ENCODE measurements at places on chromosomes 3 and 15. TPM values are rescaled to one million over a fixed set of nuclear protein-coding genes. Genes with fewer than 3 reads are reported as not detected.

GRCh38 chr3:157471064-157471463 is 32.2 kb downstream of the VEPH1 start:
- DNase-seq, result no peak

DNA sequence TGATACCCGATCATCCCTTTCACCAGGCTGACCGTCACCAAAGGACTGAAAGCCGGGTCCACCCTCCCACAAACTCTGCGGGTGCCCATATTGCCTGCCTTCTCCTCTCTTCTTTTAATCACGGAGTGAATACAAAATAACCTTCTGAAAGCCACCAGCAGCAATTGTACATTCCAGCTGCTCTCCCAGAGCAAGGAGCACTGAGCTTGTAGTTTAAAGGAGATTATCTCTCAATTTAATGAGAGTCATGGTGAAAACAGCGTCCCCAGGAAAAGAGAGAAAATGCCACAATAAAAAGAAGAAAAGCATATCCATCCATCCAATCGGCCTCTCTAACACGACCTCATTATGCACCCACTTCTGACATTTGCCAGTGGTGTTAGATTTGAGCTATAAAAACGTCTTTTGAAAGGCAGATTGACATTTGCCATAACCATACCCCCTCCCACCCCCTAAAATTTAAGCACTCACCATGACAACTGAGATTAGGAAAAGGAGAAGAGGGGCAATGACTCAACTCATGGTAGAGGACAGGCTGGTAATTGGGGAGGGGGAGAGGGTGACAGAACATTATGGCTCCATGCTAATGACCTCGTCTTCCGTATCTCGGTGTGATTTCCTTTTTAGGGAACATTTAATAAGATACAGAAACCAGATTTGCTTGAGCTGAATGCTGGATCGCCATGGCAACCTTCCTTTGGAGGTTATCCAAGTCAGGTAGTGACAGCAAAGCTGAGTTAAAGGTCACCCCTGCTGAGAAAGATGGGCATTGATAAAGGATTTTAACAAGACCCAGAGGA is 106.2 kb downstream of the ST8SIA2 start:
- no peak for DNase-seq

DNA sequence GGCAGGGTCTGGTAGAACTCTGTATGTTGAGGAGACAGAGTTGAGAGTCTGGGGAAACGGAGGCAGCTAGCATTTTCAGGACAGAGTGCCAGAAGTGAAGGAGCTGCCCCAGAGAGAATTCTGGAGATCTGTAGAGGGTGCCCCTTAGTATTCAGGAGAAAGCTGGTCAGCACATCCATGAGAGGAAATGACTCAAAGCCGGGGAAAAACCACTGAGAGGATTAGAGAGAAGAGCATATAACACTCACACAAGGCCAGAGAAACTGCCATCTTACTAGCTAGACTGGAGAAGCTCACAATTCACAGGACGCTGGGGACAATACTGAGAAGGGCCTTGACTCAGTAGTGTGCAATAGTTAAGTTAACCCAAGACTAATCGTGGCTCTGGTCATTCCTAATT is 75.7 kb upstream of the DPPA4 start:
- no peak for DNase-seq

DNA sequence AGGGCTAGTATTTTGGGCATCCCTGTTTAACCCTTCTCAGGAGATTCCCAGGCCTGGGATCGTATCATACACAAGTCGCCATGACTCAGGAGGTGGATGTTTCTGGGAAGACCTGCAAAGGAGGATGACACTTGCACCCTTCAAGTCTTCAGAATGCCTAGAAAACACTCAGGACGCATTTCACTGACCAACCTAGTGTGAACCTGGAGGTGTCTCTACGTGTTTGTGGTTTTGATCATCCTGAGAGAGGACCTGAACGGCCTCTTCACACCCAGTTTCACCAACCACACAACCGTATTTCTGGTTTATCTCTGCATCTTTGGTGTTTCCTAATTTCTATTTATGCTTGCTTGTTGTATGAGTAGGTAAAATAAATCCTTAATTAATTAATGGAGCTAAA is 2.8 kb upstream of the CLDND1 start:
- no peak for DNase-seq

DNA sequence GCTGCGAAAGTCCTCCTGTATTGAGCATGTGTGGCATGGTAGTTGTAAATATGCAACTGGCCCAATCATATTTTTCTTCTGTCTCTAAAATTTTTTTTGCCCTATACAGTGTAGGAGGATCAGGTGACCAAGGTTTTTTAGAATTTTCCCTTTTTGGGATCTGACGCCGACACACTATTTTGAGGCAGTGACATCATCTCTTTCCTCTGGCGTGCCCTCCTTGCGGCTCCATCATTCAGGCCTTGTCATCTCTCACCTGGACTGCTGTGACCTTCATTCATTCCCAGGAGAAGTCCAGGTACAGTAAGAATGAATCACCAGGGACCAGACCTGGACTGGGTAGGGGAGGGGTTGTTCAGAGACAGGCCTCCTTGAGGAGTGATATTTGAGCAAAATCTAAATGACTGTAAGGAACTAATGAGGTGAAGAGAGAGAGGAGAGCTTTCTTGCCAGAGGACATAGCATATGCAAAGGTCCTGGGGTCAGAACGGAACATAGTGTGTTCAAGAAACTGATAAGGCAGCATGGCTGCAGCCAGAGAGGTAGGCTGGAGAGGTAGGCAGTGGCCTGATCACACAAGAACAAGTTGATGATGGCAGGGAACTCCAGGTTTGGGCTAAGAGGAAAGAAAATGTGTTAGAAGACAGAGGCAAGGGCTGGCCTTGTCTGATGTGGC is 38.7 kb downstream of the ARNT2 start:
- DNase-seq, result no peak

- no peak for DNase-seq
These were observed 95.0 kb upstream of the NMNAT3 start for GRCh38 chr3:139772539-139773500.

GRCh38 chr15:58731756-58732535 is 17.6 kb downstream of the ADAM10 start:
- no peak for DNase-seq

DNA sequence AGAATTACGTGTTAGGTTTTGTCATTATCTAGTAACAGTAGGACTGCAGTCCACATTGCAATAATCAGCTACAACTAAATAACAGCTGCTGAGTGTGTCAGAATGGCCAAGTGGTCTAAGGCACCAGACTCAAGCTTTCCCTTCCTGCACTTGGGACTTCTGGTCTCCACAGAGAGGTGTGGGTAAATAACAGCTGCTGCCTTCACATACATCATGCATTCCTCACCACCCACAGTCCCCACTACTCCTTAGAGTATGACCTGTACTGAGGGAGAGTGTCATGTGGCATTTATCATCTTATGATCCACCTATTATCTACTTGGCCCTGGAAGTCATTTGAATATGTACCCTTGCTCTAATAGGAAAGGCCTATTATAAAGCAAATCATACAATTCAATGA is 22.2 kb upstream of the ZMAT3 start:
- no peak for DNase-seq

DNA sequence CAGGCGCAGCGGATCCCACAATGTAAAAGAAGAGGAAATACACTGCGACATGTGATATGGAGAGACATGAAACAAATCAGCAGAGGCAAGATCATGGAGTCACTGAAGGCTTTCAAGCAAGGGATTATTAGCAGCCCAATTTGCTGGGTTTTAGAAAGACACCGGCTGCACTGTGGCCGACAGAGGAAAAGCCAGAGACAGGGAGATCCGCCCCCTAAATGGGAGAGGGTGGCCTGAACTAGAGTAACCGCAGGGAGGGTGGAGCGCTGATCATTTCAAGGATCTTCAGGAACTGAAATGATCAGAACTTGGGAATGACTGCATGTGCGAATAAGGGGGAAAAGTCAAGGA is 612 bp upstream of the C15orf40 start:
- no peak for DNase-seq

- DNase-seq, result no peak
These were observed 240.6 kb upstream of the TOPAZ1 start for GRCh38 chr3:44001072-44001471.

CSTA gene
- 0.73 TPM for total RNA-seq

TRA2B gene
- total RNA-seq, result 41.4 TPM

ISL2 gene
- not detected for total RNA-seq

HCN4 gene
- total RNA-seq, result 16.6 TPM

TEX9 gene
- total RNA-seq, result 0.32 TPM

HAPLN3 gene
- 2.0 TPM for total RNA-seq

Measured in Right ventricle myocardium superior (tissue), 1 donor.